CD4-positive, alpha-beta T cell treated with Interleukin-6 at 100 ng/mL for 8 hours (primary cell): ENCODE measurements at places on chromosomes 2 and 18.

DNA sequence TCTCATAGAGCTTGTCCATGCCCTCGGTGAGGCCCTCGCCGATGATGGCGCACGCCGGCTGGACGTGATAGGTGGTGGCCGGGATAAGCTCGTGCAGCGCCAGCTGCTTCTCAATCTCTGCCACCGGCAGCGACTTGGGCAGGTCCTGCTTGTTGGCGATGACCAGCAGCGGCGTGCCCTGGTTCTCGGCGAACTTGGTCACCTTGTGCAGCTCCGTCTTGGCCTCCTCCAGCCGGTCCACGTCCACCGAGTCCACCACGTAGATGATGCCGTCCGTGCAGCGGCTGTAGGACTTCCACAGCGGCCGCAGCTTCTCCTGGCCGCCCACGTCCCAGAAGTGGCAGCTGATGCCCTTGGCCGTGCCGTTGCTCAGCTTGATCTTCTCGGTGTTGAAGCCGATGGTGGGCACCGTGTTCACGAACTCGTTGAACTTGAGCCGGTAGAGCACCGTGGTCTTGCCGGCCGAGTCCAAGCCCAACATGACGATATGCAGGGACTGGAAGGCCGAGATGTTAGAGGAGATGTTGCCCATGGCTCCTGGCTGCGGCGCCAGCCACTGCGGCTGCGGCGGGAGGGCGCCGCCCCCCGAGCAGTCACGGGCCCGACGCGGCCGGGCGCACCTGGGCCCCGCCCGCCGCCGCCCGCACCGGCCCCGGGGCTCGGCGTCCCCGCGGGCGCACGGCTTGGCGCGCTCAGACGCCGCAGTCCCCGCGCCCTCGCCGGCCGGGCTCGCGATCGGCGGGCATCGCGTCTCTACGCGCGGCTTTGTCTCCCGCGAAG, 636 bp downstream of the ARL4C start:
- peak; percentile 55 for DNase-seq

DNA sequence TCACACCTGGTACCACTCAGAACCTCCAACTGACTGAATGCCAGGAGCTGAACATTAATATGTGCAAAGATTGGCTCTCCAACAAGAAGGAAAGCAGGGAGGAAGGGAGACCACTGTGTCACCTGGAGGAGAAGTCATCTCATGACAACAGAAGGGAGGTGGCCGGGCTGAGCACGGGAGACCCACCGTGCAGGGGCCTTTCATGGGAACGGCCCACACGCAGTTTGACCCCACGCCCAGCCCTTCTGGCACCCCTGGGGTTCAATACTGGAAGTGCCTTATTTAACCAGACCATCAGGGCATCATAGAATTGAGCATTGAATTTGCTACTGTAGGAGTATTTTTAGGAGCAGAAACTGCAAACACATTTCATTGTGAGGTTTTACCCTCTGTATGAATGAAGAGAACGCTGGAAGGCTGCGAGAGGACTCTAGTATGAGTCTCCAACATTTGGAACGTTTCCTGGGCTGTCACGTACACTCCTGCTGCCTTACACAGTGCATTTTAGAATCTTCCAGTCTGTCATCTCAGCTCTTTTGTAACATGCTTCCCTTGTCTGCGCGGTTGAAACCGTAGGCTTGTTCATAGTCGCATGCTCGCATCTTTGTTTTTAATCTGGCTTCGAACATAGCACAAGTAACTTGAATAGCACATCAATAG, 132.1 kb downstream of the NFATC1 start:
- no peak for DNase-seq

DNA sequence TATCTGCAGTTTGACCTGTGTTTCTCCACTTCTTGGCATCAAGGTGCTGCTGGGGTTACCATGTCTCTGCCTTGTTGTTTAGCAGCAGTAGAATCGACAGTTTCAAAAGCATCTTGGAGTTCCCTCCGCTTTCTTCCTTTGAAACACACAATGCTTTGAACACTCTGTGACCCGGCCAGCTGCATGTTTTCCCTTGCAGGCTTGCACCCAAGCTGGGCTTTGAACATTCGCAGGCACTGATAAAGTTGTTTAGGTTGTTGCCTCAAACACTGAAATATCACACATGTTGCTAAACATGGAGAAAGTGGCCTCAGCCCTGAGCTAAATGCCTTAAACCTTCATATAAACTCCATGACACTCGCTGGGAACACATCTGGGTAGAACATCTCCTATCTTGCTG, 251.7 kb downstream of the TSN start:
- no peak for DNase-seq

GRCh38 chr2:70489165-70489564, 64.5 kb downstream of the TGFA start:
- no peak for DNase-seq
